Breast epithelium (tissue), 4 donors: ENCODE measurements at places on chromosomes 3 and 15. TPM values are rescaled to one million over a fixed set of nuclear protein-coding genes. Genes with fewer than 3 reads are reported as not detected.

GRCh38 chr15:72182673-72183072, 14.9 kb downstream of the GRAMD2A start:
- H3K36me3 ChIP-seq: no peaks in the 10 kb centered on the region
- peak; percentile 82 for DNase-seq
- peaks cover 20% of the 10 kb centered on the region for H3K4me1 ChIP-seq
- H3K4me3 ChIP-seq: no peak overlapping the region
- peak overlapping the region; percentile 91 for H3K27ac ChIP-seq

The MKRN3 gene
- total RNA-seq: 0.16 TPM

The ISLR2 gene
- 0.88 TPM for total RNA-seq

GRCh38 chr15:31245756-31246155, 80.9 kb upstream of the KLF13 start:
- no peak overlapping the region for H3K27ac ChIP-seq
- no peaks in the 10 kb centered on the region for H3K4me1 ChIP-seq
- H3K4me3 ChIP-seq: no peak overlapping the region
- DNase-seq: no peak
- H3K27me3 ChIP-seq: no peaks in the 10 kb centered on the region

GRCh38 chr3:2078821-2079220, 19.8 kb upstream of the CNTN4 start:
- H3K27me3 ChIP-seq: no peaks in the 10 kb centered on the region
- H3K36me3 ChIP-seq: no peaks in the 10 kb centered on the region
- H3K27ac ChIP-seq: no peak overlapping the region
- H3K4me1 ChIP-seq: no peaks in the 10 kb centered on the region
- no peak overlapping the region for H3K4me3 ChIP-seq

The BMF gene
- 9.3 TPM for total RNA-seq

GRCh38 chr3:189567322-189567721, 63.9 kb upstream of the TP63 start:
- no peak overlapping the region for H3K27ac ChIP-seq
- no peaks in the 10 kb centered on the region for H3K4me1 ChIP-seq
- no peak overlapping the region for H3K4me3 ChIP-seq
- H3K36me3 ChIP-seq: no peaks in the 10 kb centered on the region
- DNase-seq: no peak
- no peaks in the 10 kb centered on the region for H3K27me3 ChIP-seq

DNA sequence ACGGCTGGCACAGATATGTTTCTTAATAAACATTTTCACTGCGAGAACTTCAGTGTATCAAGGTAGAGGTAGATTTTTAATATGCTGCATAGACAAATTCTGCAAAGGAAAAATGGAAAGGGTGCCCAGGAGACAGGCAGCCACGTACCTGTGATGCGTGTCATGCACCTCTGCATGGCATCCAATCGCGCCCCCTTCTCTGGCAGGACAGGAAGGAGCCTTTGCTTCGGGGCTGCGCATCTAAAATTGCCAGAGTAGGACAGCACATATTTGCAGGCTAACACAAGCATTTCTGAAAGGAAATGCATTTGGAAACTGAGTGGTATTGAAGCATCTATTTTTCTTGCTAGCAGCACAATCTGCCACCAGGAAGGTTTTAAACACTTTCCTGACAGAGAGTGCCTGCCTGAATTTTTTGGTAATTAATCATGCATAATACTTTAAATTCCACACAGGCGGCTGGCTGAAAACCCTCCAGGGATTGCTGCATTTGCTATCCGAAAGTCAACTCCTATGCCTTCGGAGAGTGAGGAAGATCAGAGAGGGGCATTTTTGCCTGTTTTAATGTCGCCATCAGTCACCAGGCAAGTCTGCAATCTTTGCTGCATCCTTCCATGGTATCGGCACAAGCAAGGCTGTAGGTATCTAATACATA, 165.1 kb upstream of the ATP10A start:
- no peaks in the 10 kb centered on the region for H3K27me3 ChIP-seq
- H3K27ac ChIP-seq: no peak overlapping the region
- no peaks in the 10 kb centered on the region for H3K36me3 ChIP-seq
- DNase-seq: no peak
- H3K4me3 ChIP-seq: no peak overlapping the region

The WDR72 gene
- 1.2 TPM for total RNA-seq

DNA sequence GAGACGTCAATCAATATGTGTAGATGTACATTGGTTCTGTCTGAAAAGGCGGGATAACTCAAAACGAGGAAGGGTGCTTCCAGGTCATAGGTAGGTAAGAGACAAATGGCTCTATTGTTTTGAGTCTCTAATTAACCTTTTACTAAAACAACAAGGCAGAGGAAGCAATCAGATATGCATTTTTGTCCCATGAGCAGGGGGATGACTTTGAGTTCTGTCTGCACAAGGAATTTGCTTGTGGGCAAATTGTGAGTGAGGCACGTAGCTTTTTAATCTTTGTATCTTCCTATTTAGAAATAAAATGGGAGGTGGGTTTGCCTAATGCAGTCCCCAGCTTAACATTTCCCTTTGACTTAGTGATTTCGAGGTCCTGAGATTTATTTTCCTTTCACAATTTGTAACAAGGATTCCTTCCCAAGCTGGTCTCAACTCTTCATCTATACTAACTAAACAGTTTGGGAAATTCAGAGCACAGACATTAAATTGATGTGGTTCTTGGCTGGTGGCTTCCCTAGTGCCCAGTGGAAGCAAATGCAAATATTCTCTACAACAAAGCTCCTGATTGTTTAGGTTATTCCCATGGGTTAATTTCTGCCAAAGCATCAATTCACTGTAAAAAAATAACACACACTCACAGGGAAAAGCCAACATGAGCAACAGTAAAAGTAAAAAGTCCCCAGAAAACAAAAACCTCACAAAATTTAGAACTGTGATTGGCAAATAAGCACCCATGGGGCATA, 738.8 kb upstream of the SGO1 start:
- no peak overlapping the region for H3K4me3 ChIP-seq
- H3K27ac ChIP-seq: no peak overlapping the region
- no peak for DNase-seq
- H3K36me3 ChIP-seq: no peaks in the 10 kb centered on the region

GRCh38 chr3:184633237-184633579, 71.6 kb downstream of the EPHB3 start:
- DNase-seq: no peak
- no peaks in the 10 kb centered on the region for H3K4me1 ChIP-seq
- H3K27me3 ChIP-seq: no peaks in the 10 kb centered on the region
- no peak overlapping the region for H3K27ac ChIP-seq
- H3K4me3 ChIP-seq: no peak overlapping the region

The SIDT1 gene
- total RNA-seq: 95.0 TPM
